ENCODE measurements at places on chromosomes 1 and 21.
A peak's percentile ranks its signal among the peaks of the same experiment; 100 is the strongest.

DNA sequence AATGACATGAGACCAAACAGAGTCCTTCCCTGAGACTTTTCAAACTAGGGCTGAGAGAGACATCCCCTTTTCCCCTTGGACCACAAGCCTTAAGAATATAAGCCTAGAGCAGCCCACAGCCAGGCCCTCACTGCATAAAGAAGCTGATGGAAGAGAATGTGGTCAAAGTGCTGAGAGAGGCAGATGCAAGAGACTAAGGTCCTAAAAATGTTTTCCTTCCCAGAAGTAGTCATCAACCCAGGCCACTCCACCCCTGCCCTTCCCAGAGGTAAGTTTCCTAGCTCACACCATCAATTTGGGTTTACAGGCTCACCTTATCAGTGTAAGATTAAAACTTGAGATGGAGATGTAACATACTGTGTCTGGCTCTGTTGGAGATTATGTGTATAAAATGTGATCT, 58.2 kb downstream of the BCAR3 start:
- DNase-seq = no peak

- no peak for DNase-seq
Measured at GRCh38 chr1:23567996-23568607, 8.8 kb upstream of the ID3 start.

GRCh38 chr1:43954036-43954435, 7.3 kb downstream of the IPO13 start:
- DNase-seq = no peak

- DNase-seq = peak; percentile 69
Measured at GRCh38 chr1:51421964-51422363, 91.6 kb upstream of the TTC39A start.

GRCh38 chr1:2407166-2407990, 5.0 kb downstream of the PEX10 start:
- no peak for DNase-seq

DNA sequence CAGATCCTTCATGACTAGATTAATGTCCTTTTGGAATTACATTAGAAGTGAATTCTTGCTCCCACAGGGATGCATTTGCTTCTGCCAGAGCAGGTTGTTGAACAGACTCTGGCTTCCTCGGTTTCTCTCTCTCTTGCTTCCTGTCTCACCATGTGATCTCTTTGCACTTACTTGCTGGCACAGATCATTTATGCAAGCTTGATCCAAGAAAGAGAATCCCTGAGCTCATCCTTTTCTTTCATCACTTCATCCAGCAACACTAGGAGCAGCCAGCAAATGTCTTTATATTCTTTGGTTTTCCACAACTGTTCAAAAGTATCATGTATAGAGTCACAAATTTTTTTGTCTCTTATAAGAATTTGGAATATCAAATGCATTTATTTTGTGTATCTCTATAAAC, 313.5 kb downstream of the ZNF326 start:
- DNase-seq = no peak

DNA sequence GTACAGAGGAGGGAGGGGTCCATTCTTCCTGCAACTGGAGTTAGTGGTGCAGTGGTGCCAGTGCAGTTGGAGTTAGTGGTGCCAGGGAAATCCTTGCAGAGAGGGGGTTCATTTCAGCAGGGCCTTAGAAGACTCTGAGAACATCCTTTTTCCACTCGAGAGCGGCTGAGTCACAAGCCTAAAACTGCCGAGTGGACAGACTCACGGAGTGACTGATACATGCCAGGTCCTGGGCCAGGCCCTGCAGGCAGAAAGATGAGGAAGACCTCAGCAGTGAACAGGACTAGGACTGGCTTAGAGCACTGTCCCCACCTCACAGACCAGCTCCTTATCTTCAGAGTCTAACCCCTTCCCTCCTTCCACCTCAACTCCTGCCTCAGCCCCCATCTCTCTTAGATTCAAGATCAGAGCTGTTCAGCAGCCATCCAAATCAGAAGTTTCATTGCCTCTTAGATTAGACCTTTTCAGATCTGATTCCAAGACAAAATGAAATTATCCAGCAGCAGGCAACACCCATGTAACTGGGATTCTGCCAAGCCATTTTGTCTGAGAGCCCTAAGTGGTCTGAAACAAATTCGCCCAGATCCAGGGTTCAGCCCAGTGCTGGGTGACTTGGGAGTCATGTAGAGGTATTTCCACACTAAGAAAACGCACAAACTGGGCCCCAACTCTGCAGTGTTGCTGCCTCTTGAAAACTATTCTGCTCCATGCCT, 12.7 kb upstream of the IKBKE start:
- no peak for DNase-seq

DNA sequence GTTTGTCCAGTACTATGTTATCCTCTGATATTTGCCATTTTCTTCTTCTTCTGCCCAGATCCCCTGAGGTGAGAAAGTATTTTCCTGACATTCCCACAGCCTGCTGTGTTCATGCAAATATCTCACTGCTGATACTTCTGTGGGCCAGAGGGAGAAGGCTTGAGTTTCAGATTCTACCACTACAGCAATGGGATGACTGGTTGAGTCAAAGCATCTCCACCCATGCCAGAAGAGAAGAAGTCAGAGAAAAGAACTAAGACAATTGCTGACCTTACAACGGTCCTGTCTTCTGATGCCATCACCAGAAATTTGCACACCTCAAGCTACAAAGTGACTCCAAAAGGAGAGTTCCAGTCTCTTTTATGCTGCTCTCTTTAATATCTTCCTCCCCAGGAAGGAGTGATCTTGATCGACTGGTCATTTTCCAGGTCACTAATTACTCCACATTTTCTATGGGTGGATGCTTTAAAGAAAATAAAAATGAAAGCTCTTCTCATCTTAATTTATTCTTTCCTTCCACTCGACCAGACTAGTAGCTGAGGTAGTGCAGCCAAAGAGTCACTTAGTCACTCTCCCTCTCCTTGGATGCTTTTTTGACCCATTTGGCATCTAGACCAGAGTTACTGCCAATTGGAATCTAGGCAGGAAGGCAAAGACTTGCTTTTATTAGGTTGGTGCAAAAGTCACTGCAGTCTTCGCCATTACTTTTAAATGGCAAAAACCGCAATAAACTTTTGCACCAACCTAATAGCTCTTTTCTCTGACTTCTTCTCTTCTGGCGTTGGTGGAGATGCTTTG, 195.1 kb downstream of the PTPRC start:
- DNase-seq = no peak

GRCh38 chr1:167720965-167721616, 691 bp upstream of the MPZL1 start:
- DNase-seq = peak; percentile 43

DNA sequence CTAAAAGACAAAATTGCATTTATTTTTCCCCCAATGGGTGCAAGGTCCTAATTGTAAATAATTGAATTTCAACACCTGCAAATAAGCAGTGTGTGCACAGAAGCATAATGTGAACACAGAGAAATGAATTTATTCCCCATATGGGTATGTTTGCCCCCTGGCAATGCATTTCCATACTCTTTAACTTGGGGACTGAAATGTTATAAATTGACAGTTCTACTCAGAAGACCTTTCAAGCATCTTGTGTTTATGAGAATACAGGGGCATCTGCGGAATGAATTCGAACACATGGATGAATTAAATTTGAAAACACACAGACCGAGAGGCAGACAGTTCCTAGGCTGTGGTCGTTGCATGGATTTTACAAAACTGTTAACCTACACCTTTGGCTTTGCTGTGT, 3.5 kb downstream of the PBX1 start:
- DNase-seq = no peak

DNA sequence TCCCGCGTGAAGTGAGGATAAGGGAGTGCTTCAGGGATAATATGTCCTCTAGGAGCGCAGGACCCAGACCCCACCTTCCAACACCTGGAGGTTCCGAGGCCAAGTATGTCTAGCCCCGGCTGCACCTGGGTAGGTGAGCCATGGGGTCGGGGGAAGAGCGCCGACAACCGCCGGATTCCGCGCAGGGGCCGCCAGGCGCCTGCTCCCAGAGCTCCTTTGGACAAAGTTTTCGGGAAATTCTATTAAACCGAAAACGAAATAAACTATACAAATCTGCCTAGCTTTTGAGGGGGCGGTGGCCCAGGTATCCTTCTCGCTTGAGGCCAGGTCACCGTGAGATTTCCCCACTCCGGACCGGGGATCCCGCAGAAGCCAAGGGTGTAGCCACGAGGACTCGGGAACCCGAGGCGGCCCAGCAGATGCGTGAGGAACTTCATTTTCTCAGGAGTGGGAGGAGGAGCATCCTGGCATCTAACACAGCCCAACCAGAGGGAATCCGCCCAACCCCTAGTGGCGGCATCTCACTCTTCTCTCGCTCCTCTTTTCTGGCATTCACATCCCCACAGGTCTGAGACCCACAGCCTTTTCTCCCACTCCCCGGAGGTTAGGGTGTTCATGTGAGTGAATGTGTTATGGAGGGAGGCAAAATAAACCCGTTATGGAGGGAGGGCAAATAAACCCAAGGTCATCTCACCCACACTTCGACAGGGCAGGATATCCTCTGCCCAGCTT, 2.3 kb upstream of the DMRTA2 start:
- no peak for DNase-seq

- peak; percentile 34 for DNase-seq
Measured at GRCh38 chr21:37878946-37879660, 37.2 kb downstream of the KCNJ6 start.

DNA sequence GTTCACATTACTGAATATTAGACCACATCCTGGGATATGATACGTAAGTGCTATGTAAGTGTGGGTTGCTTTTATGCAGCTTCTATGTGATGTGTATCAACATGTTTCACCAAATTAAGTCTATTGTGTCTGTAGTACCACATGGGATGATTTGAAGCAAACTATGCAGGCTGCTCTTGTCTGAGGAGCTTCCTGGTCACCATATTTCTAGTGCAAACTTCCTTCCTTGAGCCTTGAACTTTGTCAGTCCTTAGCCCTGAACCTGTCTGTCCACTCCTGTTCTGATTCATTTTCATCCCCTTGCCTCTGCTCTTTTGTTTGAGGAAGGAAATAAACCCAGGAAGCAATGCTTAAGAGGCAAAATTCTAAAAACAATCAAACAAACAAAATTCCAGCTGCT, 117.5 kb upstream of the VANGL1 start:
- DNase-seq = no peak

DNA sequence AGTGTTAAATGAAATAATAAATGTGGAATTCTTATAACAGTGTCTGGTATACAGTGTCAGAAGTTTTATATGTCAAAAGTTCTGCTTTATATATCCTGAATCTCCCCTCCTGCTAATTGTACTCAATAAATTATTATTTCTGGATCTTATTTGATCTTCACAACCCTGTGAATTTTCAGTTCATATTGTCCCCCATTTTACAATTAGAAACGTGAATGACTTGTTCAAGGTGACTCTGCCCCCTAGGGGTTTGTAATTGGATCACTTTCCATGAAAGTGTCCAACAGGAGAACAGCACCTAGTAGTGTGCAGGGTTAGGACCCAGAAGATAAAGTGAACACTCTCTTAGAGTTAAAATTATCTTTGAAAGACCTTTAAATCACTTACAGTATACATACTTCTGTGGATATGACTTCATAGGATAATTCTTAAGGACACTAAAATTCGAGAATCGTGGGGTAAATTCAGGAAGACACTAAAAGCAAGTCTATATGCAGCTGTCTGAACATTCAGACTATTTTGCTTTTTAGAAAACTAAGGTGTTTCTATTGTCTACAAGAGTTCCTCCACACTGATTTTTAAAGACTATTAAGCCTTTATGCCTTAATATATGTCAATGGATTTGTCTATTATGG, 4.5 kb upstream of the DDR2 start:
- peak; percentile 55 for DNase-seq

DNA sequence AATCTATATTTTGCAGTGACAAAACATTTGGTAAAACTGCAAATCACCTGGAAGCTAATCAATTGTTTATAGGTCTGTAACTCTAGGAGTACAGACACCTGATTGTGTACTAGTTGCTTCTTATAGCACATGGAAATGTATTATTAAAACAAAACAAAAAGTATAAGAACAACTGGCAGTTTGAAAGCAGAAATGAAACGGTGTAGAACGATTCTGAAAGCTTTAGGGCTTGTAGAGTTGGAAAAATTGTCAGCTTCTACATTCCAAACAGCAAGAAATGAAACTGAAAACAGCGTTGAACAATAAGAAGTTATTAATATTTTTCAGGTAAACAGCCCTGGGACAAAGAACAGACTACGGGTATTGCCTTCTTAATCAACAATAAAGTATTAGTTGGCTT, 273.3 kb downstream of the OLFM3 start:
- no peak for DNase-seq

- no peak for DNase-seq
Measured at GRCh38 chr1:116852910-116853309, 56.8 kb upstream of the PTGFRN start.

- DNase-seq = peak; percentile 50
Measured at GRCh38 chr1:46532498-46533178, 18.8 kb downstream of the KNCN start.

GRCh38 chr1:21534674-21535378, 25.6 kb downstream of the ALPL start:
- peak; percentile 88 for DNase-seq

- DNase-seq = no peak
Measured at GRCh38 chr1:94723463-94723862, 96.7 kb upstream of the SLC44A3 start.

GRCh38 chr1:236657398-236657797, 28.9 kb upstream of the ACTN2 start:
- no peak for DNase-seq

- DNase-seq = peak; percentile 97
Measured at GRCh38 chr1:117613249-117613968, 7.6 kb downstream of the TENT5C start.

DNA sequence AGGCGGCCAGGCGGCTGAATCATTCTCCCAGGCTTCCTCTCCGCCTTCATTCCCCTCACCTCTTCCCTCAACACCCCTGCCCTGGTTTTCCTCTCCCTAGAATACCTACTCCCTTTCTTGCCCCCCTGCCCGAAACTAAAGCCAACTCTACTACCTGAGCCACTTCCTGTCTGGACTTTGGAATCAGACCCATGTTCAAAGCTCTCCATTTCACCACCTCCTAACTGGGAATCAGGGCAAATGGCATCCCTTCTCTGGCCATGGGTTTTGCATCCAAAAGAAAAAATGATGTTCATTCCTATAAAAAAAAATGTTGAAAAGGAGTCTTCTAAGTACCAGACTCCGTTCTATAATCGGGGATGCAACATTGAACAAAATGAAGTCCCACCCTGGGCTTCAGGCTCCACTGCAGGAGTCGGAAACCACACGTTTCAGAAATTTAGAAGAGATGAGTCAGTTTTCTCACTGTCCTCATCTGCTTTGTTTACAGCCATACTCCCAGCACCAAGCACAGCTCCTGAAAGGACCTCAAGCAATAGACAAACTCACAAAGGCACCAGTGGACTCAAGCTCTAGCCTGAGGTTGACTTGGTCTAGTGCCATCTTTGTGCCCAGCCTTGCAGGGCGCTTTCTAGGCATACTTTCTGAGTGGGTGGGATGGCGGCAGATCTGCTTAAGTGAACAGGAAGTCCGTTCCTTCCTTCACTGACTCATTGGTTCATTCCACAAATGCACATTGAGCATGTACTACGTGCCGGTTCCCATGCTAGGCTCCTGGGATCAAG, 176.2 kb downstream of the IGSF21 start:
- DNase-seq = no peak

- DNase-seq = no peak
Measured at GRCh38 chr1:33161061-33161681, 20.7 kb downstream of the TRIM62 start.
